ENCODE measurements at places on chromosomes 2 and 18.
A peak's percentile ranks its signal among the peaks of the same experiment; 100 is the strongest.

- DNase-seq = no peak
These were observed 47.6 kb downstream of the ITGAV start for GRCh38 chr2:186637497-186637800.

GRCh38 chr18:12026562-12026961 lies 45.3 kb downstream of the IMPA2 start:
- DNase-seq = no peak

DNA sequence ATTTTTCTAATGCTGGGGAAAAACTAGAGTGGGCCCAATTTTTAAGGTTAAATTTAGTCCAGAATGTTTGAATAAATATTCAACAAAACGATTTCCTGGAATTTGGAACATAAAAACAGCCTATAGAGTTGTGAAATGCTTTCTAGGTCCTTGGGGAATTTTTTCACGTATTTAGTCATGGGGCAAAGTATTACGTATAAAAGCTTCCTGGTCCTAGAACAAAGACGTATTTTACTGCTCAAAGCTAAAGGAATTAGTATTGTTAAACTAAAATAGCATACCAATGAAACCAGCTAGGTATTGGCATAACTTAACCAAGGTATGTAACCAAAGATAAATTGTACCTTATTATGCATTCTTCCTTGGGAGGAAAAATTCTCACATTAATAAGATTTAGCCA lies 1.6 kb downstream of the SESTD1 start:
- DNase-seq = peak; percentile 69

DNA sequence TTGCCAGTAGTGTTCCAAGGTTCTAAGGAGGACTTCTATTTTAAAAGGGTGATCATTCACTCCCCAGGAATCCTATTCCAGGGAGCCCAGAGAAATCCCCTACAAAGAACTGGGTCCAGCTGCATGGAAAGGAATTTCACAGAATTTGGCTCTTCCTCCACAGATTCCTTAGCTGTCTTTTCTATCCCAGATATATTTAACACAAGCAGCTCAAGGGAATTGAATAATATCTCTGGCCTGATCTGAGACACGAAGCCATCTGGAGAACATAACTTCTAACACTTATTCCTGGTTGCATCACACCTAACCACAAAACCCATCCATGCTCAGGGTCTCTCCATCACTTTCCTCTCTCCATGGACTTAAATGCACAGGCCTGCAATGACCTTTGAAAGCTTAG lies 306.7 kb upstream of the ACVR2A start:
- no peak for DNase-seq
